ENCODE measurements at places on chromosomes 11 and 22. TPM values are rescaled to one million over a fixed set of nuclear protein-coding genes. Genes with fewer than 3 reads are reported as not detected.

CLP1 gene
- total RNA-seq: 25.7 TPM

DNA sequence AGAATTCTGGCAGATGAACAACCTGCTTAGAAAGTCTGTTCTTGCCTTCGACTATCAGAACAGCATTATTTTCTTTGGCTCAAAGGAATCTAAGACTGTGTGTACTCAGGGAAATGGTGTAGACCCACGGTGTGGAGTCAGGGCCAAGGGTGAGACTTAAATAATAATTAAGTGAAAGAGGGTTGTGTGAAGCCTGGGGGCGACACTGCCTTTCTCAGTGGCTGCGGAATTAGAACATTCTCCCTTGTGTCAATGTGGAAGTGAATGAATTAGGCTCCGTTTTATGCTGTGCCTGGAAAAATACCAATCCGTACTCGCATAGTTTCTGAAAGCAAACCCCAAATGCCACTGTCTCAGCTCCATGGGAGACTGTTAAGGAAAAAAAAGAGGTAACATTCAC is 50.7 kb downstream of the NAV2 start:
- no peak overlapping the region for H3K4me3 ChIP-seq
- H3K27me3 ChIP-seq: peaks cover 11% of the 10 kb centered on the region
- H3K27ac ChIP-seq: no peak overlapping the region
- H3K4me1 ChIP-seq: peaks cover 12% of the 10 kb centered on the region

DNA sequence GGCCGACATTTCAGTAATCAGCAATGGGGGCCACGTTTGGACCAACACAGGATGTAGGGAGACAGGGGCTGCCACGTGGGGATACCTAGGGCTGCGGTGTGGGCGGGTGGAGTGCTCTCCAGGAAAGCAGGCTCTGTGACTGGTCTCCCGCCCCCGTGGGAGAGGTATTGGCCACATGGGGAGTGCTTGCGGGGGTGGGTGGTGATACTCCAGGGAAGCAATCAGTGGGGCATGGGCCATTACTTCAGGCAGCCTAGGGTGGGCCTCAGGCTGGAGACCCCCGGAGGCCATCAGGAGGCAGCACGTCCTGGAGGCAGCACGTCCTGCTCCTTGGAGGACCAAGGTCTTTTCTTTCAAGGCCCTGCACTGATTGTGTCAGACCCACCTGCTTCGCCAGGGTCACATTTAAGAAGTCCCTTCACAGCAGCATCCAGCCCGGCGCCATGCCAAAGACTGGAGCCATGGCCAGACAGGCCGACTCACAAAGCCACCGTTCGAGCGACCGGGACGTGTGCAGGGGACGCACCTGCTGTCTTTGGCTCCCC is 3.0 kb upstream of the MUC2 start:
- H3K27ac ChIP-seq: no peak overlapping the region
- H3K4me1 ChIP-seq: peaks cover 4% of the 10 kb centered on the region
- no peak overlapping the region for H3K4me3 ChIP-seq
- no peak for DNase-seq
- peaks cover 15% of the 10 kb centered on the region for H3K27me3 ChIP-seq
- H3K36me3 ChIP-seq: no peaks in the 10 kb centered on the region

DNA sequence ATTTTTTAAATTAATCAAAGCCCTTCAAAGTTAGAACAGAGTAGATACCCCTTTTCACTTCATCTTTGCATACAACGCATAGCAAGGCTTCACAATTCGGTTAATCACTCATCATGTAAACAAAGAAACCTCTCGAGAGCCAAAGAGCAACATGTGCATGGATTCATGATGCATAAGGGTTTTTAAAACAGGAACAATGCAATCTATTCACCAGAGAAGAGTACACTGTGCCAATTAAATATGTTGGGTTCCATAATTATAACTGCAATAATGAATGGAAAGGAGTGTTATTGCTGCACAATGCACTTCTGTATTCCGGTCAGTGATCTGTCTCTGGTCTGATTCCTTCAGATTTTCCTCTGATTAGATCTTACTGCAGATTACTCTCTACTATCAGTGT is 45.3 kb downstream of the CADM1 start:
- no peak for DNase-seq
- peak overlapping the region; percentile 63 for H3K27ac ChIP-seq
- no peaks in the 10 kb centered on the region for H3K36me3 ChIP-seq
- H3K4me3 ChIP-seq: no peak overlapping the region
- peaks cover 40% of the 10 kb centered on the region for H3K4me1 ChIP-seq
- H3K27me3 ChIP-seq: no peaks in the 10 kb centered on the region

UPB1 gene
- not detected for total RNA-seq

- no peak overlapping the region for H3K27ac ChIP-seq
- H3K27me3 ChIP-seq: no peaks in the 10 kb centered on the region
- H3K4me1 ChIP-seq: peaks cover 4% of the 10 kb centered on the region
- H3K36me3 ChIP-seq: no peaks in the 10 kb centered on the region
These were observed 45.8 kb upstream of the FIBIN start for GRCh38 chr11:26947904-26948639.

SCGB1D2 gene
- total RNA-seq: not detected

DNA sequence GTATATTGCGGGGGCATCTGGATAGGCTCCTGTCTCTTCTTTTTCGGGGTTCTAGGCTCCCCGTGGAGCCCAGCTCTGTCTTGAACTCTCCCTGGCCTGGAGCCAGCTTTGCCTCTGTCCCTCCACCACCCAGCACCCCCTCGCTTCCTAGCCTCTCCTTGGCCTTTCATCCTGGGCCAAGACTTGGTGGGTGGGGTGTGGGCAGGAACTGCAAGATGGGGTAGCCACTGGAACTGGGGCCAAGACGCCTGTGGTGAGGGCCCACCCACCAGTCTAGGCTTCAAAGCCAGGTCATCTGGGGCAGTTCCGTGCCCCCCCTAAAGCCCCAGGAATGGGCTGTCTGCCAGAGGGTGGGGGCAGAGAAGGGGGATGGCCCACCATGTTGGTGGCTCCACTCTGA is 1.7 kb upstream of the CRYBB1 start:
- no peak for DNase-seq
- H3K4me1 ChIP-seq: peaks cover 7% of the 10 kb centered on the region
- no peaks in the 10 kb centered on the region for H3K36me3 ChIP-seq
- H3K27me3 ChIP-seq: peaks cover 46% of the 10 kb centered on the region
- no peak overlapping the region for H3K4me3 ChIP-seq

DNA sequence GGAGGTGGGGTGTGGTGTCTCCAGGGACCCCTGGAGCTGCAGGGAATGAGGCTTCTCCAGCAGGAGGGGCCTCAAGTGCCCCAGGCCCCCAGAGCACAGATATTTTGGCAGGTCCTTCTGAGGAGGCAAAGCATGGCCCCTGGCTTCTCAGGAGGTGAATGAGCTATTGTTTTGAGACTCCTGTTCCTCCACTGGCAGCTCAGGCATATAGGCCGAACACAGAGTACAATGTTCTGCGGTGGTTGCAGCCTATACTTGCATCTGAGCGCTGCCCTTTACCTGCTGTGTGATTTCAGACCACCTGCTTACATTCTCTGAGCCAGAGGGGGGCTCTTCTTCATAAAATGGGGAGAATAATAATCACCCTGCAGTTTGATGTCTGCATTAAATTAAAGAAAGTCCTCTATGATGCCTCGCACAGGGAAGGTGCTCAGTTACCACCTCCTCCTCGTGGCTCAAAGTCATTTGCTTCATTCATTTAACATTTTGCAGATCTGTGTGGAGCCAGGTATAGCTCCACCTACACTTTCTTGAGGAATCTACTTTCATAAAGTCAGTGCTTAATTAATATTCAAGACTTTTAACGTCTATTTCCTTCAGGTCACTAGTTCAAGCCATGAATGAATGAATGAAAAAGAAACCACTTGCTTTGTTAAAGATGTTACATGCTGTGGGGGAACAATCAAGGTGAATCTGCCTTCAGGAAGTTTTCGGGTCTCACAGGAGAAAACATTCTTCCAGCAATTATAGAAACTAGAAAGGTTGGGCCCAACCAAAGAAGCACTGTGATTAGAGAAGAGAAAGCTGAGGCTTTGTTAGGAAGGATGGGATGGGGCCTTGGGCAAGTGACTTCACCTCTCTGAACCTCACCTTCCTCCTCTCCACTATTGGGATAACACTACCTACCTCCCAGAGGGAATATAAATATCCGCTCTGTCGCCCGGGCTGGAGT is 68.4 kb downstream of the ADAMTS15 start:
- DNase-seq: no peak
- H3K4me1 ChIP-seq: peaks cover 24% of the 10 kb centered on the region
- no peak overlapping the region for H3K4me3 ChIP-seq
- H3K27me3 ChIP-seq: no peaks in the 10 kb centered on the region
- no peaks in the 10 kb centered on the region for H3K36me3 ChIP-seq

DNA sequence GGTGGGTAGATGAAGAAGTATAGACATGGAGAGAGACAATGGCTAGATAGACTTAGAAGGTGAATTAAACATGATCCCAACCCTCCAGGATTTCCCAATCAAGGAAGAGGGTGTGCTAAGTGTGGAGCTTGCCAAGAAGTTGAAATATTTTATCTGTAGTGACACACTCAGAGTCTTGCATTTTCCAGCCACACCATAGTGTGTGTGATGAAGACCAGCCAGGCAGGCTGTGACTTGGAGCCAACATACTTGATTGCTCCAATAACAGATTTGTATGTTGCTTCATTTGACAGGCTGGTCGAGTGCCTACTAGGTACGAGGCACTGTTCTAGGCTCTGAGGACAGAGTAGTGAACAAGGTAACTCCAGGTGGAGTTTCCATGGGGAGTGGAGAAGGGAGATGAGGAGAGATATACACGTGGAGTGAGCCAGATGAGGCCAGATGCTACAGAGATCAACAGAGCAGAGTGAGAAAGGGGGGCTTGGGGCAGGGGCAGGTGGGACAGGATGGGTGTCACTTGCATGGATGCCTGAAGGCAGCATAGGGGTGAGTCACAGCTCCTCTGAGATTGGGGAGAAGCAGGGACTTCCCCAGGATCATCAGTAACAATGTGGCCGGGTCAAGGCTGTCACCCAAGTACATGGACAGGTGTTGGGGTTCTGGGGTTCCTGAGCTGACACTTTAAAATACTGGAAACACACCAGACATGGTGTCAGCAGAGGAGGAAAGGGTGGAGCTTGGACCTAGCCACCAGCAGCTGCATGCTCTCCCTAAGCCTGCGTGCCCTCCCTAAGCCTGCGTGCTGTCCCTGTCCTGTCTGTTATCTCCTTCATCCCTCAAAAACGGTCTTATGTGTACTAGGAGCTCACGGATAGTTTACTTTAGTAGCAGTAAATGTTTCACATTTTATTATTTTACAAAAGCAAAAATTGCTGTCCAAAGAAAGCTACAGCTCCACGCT is 23.6 kb downstream of the PDGFB start:
- H3K4me1 ChIP-seq: peaks cover 10% of the 10 kb centered on the region
- no peak overlapping the region for H3K4me3 ChIP-seq
- peaks cover 2% of the 10 kb centered on the region for H3K36me3 ChIP-seq

DNA sequence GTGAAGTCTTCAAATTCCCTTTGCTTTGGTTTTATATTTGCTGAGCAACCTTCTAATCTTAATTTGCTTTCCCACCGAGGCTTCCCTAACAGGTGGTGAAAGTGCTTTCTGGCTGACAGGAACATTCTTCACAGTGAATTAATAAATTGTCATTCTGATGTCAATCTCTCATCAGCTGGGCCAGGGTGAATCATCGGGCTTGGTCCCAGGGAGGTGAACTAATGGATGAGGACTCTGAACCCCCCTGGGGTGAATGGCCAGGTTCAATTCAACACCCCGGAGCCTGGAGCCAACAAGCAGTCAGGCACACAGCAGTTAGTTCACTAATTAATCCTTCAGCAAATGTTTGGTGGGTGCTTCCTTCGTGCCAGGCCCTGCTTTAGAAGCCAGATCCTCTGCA is 155.4 kb upstream of the PDGFD start:
- no peaks in the 10 kb centered on the region for H3K36me3 ChIP-seq
- no peaks in the 10 kb centered on the region for H3K4me1 ChIP-seq
- no peak overlapping the region for H3K27ac ChIP-seq
- no peak for DNase-seq
- H3K4me3 ChIP-seq: no peak overlapping the region

- no peaks in the 10 kb centered on the region for H3K27me3 ChIP-seq
- H3K4me3 ChIP-seq: no peak overlapping the region
- H3K27ac ChIP-seq: peak overlapping the region; percentile 23
These were observed 423.7 kb upstream of the CADM1 start for GRCh38 chr11:115927823-115928329.

OR51I1 gene
- total RNA-seq: not detected

SAA4 gene
- not detected for total RNA-seq

- no peaks in the 10 kb centered on the region for H3K36me3 ChIP-seq
- H3K4me1 ChIP-seq: no peaks in the 10 kb centered on the region
- H3K4me3 ChIP-seq: no peak overlapping the region
- no peaks in the 10 kb centered on the region for H3K27me3 ChIP-seq
- DNase-seq: no peak
These were observed 265.2 kb downstream of the KCNA4 start for GRCh38 chr11:29751618-29752017.

GRCh38 chr11:124751741-124752470 is at the start of gene VSIG2:
Gene VSIG2, minus strand, starts transcription at chr11:124752255. Its CDS starts 118 bp downstream, at chr11:124752137.
- H3K27me3 ChIP-seq: peaks cover 63% of the 10 kb centered on the region
- H3K27ac ChIP-seq: no peak within 1 kb of the TSS
- no peaks in the 10 kb centered on the region for H3K36me3 ChIP-seq
- no peak within 1 kb of the TSS for H3K4me3 ChIP-seq
- DNase-seq: no peak

GRCh38 chr11:34356576-34356912 is 1.3 kb downstream of the ABTB2 start:
- peaks cover 64% of the 10 kb centered on the region for H3K27me3 ChIP-seq
- H3K4me3 ChIP-seq: peak overlapping the region; percentile 78
- peak; percentile 16 for DNase-seq

GRCh38 chr11:35464308-35464707 is 45.0 kb upstream of the SLC1A2 start:
- no peak overlapping the region for H3K27ac ChIP-seq
- no peak for DNase-seq

DNA sequence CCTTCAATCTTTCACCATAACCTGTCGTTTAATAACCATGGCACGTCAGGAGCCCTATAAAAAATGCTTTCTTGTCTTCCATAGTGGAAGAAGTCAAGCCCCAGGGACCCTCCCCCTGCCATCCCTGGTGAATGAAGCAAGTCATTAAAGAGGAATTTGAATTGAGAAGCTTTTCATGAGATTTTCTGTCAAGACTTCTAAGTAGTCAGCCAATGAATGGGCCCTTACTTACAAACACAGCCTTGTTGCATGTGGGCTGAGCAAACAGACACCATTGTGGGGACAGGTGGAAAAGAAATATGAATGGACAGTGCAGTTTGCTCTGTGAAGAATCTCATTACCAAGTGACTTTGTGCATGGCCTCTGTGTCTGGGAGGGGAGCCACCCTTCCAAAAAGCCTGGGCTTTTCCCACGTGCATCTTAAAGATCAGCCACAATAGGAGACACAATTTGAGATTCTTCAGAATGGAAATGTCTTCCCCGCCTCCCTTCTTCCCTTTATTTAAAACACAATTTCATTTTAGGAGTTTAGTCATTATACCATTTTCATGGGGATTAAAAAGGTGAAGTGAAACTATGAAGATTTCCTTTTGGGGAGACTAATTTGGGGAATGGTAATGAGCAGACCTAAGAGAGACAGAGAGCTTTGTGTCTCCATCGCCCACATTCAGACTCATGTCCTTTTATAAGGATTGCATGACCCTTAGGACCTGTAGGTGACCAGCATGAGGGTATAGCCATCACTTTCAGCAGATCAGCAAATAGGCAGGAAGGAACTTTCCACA is 152.0 kb downstream of the LRRC4C start:
- peak overlapping the region; percentile 7 for H3K4me3 ChIP-seq
- no peak overlapping the region for H3K27ac ChIP-seq
- peak; percentile 16 for DNase-seq
- no peaks in the 10 kb centered on the region for H3K27me3 ChIP-seq

GRCh38 chr11:79304599-79305212 is 136.1 kb downstream of the TENM4 start:
- no peak overlapping the region for H3K4me3 ChIP-seq
- peaks cover 2% of the 10 kb centered on the region for H3K36me3 ChIP-seq
- H3K27me3 ChIP-seq: no peaks in the 10 kb centered on the region
- H3K4me1 ChIP-seq: no peaks in the 10 kb centered on the region
- H3K27ac ChIP-seq: no peak overlapping the region
